ENCODE measurements at places on chromosomes 3 and 15.

GRCh38 chr15:77440378-77440999 is 19.8 kb downstream of the HMG20A start:
- no peak for DNase-seq

- DNase-seq: no peak
Measured at GRCh38 chr3:192896208-192896607, 21.4 kb downstream of the MB21D2 start.

DNA sequence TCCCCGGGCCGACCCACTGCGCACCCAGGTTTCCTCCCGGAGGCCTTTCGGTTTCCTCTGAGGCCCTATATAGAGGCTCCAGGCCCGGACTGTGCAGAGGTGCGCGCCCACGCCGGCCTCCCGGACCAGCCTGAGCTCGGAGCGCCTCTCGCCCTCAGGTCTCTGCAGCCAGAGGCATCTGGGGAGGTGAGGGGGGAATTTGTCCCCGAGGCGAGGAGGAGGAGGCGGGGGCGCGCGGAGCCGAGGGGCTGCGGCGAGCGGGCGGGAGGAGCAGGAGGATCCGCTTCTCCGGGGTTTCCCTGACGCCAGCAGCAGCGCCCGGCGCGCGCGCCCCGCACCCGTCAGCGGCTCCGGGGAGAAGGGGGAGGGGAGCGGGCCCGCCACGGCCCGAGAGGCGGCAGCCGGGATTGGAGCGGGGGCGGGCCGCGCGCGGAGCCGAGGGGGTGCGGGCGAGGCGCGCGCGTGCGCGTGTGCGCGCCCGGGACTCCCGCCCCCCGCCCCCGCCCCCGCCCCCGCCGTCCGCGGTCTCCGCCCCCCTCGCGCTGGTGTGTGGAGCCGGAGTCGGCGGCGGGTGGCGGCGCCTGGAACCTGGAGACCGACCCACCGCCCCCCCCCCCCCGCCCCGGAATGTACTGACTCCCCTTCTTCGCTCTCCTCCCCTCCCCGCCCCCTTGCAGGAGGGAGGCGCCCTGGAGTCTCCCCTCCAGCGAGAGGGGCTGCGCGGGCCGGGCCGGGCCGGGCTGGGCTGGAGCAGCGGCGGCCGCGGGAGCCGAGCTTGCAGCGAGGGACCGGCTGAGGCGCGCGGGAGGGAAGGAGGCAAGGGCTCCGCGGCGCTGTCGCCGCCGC is at the start of gene NEO1:
Gene NEO1 (plus strand): TSS at position 657 of the 846 bp plus-strand sequence. CDS start 213 bp downstream, outside the sequence.
- DNase-seq: peak; percentile 68

- DNase-seq: no peak
Measured at GRCh38 chr3:23221136-23221535, 18.0 kb downstream of the UBE2E2 start.

- no peak for DNase-seq
Measured at GRCh38 chr3:100630664-100631063, 21.3 kb downstream of the ADGRG7 start.

DNA sequence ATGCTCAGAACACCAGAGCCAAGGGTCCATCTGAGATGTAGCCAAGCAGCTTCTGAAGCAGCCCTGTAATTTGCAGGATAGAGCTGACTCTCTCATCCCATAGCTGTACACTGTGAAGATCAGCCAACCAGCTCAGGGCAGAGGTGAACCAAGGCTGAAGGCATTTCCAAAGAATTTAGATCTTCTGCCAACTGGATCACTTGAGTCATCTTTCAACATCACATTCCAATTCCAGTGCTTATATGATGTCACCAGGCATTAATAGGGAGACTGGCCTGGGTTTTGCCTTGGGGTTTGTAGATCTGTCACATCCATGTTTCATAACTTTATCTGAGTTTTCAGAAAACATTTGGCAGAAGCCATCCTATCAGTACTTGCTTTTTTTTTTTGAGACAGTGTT is 98.2 kb downstream of the NR2F2 start:
- DNase-seq: no peak

GRCh38 chr15:95024351-95024750 is 793.0 kb downstream of the MCTP2 start:
- no peak for DNase-seq

DNA sequence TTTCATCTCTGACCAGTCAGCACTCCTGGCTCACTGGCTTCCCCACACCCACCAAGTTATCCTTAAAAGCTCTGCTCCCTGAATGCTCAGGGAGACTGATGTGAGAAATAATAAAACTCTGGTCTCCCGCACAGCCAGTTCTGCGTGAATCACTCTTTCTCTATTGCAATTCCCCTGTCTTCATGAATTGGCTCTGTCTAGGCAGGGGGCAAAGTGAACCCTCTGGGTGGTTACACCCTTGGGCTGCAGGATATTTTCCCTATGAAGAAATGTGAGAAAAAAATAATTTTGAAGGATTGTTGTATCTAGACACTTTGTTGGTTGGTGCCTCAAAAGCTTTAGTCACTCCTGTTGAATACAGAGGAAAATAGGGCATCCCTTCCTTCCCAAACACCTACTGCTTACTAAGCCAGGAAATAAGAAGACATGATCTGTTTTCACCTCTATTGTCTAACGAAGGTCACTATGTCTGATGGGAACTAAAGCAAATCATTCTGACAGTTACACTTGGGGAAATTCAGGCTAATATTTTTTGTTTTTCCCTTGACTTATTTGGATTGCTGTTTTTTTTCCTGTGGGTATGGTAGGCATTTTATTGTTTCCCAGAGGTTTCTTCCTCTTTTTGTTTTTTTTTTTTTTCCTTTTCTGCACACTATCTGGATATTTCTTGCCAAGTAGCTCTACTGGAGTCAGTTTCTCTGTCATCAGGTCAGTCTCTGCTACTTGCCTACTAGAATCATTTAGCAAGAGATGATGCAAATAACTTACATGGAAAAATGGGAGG is 15.3 kb upstream of the TNFSF10 start:
- DNase-seq: no peak

GRCh38 chr3:139564294-139564861 is 24.8 kb upstream of the RBP1 start:
- no peak for DNase-seq

- DNase-seq: no peak
Measured at GRCh38 chr3:43086460-43087165, 19.3 kb downstream of the POMGNT2 start.

DNA sequence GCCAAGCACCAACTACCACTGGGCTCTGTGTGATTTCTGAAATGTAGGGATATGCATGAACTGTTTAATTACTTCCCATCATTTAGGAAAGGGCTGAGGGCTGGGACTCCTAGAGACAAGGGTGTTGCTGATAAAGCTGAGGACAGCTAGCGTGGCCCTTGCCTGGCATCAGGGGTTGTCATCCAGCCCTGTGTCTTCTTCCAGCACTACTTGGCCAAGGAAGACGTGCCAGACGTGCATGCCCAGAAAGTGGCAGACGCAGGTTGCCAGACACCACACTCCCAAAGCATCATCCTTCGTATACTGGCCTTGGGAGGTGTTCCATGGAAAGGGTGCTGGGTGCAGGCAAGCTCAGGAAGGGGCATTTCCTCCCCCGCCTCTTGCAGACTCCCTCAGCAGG is 64.8 kb downstream of the LRIG1 start:
- no peak for DNase-seq

GRCh38 chr3:16663854-16664712 is 58.9 kb upstream of the DAZL start:
- DNase-seq: no peak

DNA sequence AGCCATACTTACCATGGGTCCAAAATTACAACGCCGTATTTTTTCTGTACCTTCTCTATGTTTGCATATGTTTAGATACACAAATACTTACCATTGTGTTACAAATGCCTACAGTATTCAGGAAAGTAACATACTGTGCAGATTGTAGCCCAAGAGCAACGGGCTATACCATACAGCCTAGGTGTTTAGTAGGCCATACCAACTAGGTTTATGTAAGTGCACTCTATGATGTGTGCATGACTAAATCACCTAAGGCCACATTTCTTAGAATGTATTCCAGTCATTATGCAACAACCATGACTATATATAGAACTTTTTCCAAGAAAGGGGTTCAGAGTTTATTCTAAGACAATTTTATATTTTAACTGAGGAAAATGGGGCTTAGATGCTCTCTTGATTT is 411.7 kb downstream of the MAGI1 start:
- no peak for DNase-seq

DNA sequence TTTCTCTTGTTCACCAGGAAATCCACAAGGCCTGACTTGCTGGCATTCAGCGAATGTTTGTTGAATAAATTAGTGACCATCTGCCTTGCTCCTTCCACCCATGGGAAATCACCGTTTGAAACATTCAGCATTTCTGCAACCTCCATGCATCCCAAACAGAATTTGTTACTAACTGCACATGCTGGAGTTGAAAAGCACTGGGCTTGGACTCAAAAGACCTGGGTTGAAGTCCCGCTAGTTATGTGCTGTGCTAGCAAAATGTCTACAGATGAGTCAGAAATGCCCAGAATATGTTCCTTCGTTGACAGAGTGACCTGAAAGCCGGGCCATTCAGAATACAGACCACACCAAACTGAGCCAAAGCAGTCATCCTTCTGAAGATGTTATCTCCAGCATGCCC is 144.6 kb downstream of the ALDH1A2 start:
- DNase-seq: no peak

DNA sequence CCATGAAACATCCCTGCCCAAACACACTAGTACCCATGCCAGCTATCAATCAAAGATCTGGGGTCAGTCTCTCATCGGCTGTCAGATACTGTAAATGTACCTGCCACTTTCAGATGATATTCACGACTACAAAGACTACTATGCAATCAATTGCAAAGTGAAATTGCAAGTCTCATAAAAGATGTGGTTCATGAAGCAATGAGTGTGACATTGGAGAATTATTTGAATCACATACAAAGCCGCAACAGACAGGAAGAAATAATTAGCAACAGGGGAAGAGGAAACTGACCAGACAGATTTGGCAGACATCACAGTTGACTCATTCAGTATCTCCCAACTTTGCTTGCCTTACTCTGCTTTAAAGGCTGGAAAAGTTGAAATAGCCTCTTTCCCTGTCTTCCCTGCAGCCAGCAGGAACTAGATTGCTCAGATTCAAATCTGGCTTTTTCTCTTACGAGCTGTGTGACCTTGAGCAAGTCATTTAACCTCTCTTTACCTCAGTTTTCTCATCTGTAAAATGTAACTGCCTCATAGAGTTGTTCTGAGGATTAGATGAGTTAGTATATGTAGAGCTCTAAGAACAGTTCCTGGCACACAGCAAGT is 95.7 kb upstream of the C3orf80 start:
- no peak for DNase-seq

GRCh38 chr3:150733373-150733935 is 29.5 kb downstream of the SIAH2 start:
- DNase-seq: no peak

- no peak for DNase-seq
Measured at GRCh38 chr3:155329513-155330048, 36.1 kb upstream of the STRIT1 start.

- DNase-seq: no peak
Measured at GRCh38 chr3:158911586-158911985, 109.7 kb downstream of the MFSD1 start.

DNA sequence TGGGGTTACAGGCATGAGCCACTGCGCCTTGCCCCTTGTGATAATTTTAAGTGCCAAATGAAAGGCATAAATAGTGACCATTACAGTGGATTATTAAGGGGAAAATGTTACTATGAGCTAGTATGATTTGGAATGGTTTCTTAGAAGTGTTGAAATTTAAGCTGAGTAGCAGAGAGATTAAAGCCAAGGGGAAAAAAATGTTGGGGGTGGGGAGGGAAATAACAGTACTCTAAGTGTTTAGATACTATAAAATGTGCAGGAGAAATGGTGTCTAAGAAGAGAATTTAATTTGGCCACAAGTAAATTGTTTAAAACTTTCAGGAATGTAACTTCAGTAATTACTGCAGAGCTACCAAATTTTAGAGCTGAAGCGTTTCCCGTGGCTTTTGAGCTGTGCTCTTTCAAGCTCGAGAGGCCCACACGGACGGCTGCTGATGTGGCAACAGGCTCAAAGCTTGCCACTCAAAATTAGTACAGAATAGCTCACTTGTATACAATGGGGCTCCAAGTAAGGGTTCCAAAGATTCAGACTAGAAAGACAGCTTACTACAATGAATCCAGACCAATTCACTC is 23.9 kb upstream of the SLC12A8 start:
- DNase-seq: no peak

DNA sequence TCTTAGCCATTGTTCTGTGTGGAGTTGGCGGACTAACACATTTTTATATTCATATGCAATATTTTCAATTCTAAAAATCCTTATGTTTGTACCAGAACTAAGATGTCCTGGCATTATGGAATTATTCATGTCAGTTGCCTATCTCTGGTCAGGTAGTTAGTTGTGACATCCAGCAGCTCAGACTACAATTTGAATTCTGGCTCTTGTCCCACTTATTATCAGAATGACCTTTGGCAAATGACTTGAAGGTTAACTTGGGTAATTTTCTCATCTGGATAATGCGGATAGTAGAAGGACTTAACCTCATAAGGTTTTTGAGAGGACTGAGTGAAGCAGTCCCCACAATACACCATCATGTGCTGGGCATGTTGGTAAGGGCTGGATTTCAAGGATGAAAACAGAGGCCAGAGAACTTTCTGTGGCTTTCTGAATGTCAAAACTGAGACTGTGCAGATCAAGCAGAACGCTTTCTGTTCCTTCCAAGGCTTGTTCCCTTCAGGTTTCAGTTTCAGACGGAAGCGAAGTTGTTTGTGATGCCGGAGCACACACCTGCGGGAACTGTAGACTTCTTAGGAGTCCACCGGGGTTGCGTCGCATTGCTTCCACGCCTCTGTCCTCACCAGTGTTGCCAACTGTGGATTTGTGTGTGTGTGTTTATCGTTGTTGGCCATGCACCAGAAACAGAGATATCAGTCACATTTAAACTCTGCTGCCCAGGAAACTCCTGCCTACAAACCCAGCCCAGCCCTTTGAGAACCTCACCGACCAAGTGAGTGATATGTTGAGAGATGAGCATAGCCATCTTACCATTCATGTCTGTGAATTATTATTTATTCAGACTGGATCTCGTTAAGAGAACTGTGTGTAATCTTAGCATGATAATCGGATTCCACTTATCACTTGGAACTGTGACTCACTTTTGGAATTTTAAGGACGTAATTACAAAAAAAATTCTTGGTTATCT is 76.0 kb downstream of the PTPRG start:
- DNase-seq: no peak

DNA sequence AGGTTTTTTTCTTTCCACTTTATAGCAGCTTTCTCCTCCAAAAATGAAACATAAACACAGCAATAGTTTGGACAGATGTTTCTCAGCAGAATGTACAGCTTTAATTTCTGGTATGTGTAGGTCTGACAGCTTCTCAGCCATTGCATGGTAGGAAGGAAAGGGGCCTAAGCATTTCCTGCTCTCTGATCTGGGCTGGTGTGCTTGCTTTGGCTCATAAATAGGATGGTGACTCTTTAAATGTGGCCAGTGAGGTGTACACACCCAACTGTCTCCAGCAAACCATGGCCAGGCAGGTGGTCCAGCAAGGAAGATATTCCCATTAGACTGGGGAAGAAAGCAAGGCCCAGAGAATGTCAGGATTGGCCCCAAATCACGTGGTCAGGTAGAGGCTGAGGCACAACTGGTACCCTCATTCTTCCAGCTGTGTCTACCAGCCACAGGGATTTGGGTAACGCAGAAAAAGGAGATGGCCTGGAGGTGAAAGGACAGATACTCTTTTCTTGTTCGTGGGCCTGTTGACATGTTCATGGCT is 52.1 kb downstream of the ITGA11 start:
- DNase-seq: no peak
